ENCODE measurements at places on chromosomes 1 and 21.

- DNase-seq = no peak
Measured at GRCh38 chr1:24975391-24975790, 45.3 kb upstream of the RUNX3 start.

DNA sequence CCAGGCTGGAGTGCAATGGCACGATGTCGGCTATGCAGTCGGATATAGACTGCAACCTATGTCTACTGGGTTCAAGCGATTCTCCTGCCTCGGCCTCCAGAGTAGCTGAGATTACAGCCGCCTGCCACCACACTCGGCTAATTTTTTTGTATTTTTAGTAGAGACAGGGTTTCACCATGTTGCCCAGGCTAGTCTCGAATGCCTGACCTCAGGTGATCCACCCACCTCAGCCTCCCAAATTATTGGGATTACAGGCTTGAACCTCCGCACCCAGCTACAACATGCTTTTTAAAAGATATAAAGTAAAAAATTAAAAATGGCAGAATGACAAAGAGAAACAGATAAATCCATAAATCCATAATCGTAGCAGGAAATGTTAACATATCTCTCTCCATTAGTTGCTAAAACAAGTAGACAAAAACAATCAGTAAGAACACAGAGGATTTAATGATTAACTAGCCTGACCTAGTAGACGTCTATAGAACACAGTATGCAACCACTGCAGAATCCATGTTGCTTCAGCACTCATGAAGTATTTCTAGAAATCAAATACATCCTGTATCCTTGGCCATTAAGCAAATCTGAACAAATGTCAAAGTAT is 59.9 kb upstream of the SPOCD1 start:
- DNase-seq = no peak

- DNase-seq = no peak
Measured at GRCh38 chr1:240020871-240021270, 70.8 kb upstream of the FMN2 start.

DNA sequence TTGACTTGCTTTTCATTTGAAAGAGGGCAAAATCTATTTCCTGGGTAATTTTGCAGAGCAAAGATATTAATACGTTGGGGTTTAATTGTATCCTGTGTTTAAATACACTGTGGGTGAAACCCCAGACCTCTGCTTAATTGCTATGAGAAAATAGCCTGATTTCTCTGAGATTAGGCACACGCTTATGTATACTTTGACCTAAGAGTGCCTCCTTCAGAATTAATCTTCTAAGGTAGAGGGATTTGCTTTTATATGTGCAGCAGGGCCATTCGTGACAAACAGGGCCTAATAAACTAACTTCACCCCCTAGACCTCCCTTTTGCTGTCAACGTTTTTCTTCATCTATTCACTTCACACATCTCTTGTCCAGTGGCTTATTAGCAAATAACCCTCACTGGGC is 216.9 kb upstream of the ADGRL2 start:
- no peak for DNase-seq

DNA sequence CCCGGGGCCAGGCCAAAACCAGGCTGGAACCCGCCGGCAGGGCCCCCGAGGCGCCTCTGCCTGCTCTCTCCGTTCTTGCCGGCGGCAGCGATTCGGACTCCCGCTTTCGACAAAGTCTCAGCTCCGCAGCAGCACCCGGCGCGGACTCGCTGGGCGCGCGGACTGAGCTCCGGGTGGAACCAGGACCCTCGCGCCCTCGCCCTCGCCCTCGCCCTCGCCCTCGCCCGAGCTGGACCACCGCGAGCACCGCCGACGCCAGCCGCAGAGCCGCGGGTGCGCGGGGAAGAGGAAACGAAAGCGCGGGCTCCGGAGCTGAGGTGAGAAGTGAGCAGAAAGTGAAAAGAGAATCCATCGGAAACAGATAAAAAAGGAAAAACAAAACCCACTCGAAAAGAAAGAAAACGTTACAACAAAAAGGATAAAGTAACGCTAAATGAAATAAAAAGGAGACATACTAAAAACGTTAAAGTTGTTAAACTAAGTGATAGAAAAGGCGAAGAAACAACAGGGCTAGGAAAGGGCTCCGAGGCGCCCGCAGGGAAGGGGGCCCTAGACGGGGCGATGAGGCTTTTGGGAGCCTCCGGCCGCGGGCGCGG is 64.9 kb downstream of the MEF2D start:
- no peak for DNase-seq

- DNase-seq = no peak
Measured at GRCh38 chr1:94300731-94301130, 63.3 kb upstream of the ARHGAP29 start.

Measured in lower leg skin (tissue), 4 donors.